ENCODE measurements at places on chromosomes 5 and 9. TPM values are rescaled to one million over a fixed set of nuclear protein-coding genes. Genes with fewer than 3 reads are reported as not detected.

STKLD1 gene
- total RNA-seq: 1.7 TPM

SPINK6 gene
- total RNA-seq: 0.45 TPM

SIL1 gene
- 24.3 TPM for total RNA-seq

FOXD4L5 gene
- total RNA-seq: not detected

OR13C9 gene
- not detected for total RNA-seq

MOB3B gene
- total RNA-seq: 9.3 TPM

RIGI gene
- total RNA-seq: 2.7 TPM

SPINK13 gene
- total RNA-seq: 0.27 TPM

SARDH gene
- 0.07 TPM for total RNA-seq

TMC1 gene
- 0.10 TPM for total RNA-seq

GPR150 gene
- 0.16 TPM for total RNA-seq

SNCAIP gene
- total RNA-seq: not detected

CER1 gene
- total RNA-seq: not detected

LECT2 gene
- not detected for total RNA-seq

GRM6 gene
- total RNA-seq: not detected

TICAM2 gene
- total RNA-seq: 1.6 TPM

CNOT6 gene
- total RNA-seq: 15.1 TPM

Data from A549 treated with Mapracorat at 1 μM for 4 hours (cell line).